ENCODE measurements at places on chromosomes 5 and 9. TPM values are rescaled to one million over a fixed set of nuclear protein-coding genes. Genes with fewer than 3 reads are reported as not detected.

- no peak for DNase-seq
Measured at GRCh38 chr5:310941-311434, 10.5 kb upstream of the AHRR start.

DNA sequence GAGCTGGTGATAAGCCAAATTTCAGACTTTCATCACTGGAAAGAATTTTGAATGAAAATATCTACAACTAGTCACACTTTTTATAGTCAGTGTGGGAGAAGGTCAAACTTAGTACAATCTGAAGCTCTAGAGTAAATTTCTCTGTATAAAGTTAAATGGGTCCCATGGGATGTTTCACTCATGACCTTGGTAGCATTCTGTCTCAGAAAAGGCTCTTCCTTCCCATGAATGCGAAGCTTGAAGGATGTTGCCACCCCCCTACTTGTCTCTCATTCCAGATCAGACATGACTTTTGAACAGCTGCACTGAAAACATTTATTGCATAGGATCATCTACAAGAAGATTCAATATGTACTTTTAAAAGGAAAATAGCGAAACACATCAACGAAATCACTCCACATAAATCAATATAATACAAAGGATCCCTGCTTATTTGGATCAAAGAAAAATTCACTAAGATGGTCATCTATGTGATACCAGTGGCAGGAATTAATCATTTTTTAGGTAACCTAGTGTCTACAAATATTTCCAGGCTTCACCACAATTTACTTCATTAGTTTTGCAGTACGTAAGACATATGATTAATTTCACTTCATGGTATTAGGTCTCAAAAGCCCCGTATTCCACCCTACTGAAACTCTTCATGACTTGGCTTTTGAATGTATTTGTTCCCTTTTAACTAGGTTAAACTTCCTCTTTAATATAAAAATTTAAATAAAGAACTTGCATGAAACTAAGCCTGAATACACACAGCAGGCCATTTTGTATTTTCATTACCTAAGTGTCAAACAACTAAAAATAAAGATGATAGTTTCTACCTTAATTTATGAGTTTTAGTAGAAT lies 4.4 kb downstream of the ST8SIA4 start:
- no peak for DNase-seq

GRCh38 chr5:15718421-15719179 lies 218.6 kb downstream of the FBXL7 start:
- DNase-seq, result no peak

- no peak for DNase-seq
Measured at GRCh38 chr5:15933259-15934207, 246.1 kb downstream of the MARCHF11 start.

DNA sequence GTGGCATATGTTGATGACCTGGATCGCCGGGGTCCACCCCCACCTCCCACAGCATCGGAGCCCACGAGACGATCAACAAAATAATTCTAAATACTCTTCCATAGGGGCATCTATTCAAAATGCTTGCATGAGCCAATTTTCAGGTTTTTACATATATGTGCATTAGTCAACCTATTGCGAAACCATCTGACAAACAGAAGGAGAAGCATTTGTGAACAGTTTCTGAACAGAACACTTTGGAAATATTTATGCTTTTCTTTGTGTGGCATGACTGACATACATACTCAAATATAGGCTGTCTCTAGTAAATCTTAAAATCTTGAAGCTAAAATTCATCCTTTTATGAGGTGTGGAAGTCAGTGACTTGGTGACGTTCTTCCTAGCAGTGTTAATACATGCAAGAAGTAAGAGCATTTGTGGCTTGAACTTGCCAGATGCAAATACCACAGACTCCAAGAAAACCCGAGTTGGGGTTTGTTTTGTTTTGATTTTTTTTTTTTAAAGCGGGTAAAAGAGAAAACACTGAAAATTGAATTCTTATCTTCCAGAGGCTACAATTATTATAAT lies 5.3 kb downstream of the GPR151 start:
- DNase-seq, result no peak

GRCh38 chr5:141596867-141597266 lies 21.9 kb downstream of the DIAPH1 start:
- DNase-seq, result no peak

DNA sequence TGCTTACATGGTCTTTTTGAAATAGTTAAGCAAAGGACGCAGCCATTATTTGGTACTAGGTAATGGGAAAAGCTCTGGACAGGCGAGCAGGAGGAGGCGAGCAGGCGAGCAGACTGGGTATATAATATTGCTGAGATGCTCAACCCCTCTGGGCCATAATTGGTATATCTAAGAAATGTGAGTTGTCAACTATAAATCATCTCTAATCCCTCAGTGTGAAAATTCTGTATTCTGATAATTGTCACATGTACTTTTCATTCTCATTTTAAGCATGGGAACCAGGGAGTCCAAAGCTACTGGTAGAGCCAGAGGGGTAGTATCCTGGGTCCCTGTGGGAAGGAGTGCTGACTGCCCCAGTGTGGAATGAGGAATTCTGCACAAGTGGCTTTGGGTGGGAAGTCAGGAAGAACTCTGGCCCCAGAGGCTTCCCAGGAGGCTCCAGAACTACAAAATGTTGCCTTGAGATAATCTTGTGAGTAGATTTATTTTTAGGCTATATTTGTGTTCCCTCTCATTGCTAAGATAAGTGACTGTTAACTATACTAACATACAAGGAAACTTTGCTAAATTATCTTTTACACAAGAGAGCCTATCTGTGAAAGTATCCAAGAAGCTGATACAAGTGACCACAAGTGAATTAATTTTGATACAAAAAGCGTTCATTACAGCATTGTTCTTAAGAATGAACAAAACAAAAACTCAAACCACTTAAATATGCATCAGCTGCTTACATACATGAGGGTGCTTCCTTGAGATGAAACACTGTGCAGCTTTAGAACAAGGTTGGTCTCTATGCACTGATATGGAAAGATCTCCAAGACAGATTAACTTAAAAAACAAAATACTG lies 70.5 kb upstream of the TNFAIP8 start:
- no peak for DNase-seq

GRCh38 chr5:15338546-15338945 lies 161.4 kb upstream of the FBXL7 start:
- DNase-seq, result no peak

ENTPD8 gene
- total RNA-seq, result not detected

CORO2A gene
- 5.7 TPM for total RNA-seq

GPX3 gene
- total RNA-seq, result 10.9 TPM

RANBP3L gene
- total RNA-seq, result not detected

IL13 gene
- not detected for total RNA-seq

Measured in epithelial cell of proximal tubule (primary cell).